T-helper 9 cell (primary cell): ENCODE measurements at places on chromosomes 5 and 9.

- no peak for DNase-seq
These were observed 190.6 kb upstream of the MSX2 start for GRCh38 chr5:174533751-174534241.

- DNase-seq, result no peak
These were observed 65.5 kb upstream of the HSPA9 start for GRCh38 chr5:138640646-138641254.

DNA sequence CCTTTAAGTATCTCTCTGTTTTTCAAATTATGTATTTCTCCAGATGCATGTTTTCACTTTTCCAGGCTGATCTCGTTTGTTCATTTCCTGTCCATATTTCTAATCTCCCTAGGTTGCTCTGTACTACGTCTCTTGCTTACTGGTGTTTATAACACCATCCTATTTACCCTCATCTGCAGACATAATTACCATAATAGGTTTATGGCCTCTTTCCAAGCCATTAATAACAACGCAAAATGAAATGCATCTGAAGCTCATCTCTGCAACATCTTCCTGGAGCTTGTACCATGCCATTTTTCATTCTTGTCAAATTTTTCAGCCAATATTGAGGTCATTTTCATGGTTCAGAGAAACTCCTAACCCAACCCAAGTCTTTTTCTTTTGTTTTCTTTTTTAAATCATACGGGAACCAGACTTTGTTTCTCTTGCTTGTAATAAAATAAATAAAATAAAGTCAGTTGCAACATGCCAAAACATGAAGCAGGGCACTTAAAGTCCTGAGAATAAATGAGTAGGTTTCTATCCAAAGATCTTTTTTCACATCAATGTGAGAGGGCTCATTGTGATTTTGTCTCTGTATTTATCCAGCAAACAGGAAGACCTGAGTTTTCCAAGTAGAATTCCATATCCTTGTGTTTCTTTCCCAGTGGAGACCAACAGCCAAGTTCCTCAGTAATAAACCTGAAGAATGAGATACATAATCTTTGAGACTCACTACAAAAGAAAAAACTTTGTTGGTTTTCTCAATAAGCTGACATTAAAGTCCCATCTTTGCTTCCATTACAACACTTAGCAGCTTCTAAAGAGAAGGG is 37.0 kb downstream of the DPYSL3 start:
- DNase-seq, result no peak

DNA sequence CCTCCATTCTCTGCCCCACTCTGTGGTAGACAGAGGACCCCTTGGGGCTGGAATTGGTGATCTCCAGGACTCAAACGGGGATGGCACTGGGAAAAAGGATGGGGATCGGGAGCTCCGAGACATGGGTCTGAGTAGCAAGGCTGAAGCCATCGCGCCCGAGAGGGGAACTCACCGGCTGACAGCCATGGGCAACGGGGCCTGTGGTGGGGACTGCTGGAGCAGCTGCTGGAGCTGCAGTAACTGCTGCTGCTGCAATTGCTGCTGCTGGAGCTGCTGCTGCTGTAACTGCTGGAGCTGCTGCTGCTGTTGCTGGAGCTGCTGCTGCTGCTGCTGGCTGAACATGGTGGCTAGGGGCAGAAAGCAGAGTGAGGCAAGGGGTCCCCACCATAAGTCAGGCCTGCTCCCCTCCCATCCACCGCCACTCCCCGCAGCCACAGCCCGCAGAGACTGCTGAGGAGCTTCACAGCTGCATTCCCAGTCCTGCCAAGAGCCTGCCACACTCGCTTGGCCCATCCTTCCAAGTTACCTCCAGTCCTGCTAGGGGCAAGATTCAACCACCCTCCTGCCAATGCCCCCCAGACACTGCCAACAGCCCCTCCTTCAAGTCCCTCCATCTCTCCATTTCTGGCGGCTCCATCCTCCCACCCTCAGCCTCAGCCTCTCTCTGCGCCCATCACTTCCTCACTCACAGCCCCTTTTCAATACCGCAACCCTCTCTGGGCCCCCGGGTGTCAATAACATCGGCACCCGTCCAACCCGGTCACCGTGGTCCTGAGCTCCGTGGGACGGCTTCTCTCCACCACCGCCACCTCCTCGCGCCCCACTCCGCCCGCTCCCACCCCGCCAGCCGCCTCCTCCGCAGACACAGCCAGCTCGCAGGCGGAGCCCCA is 611 bp downstream of the CIZ1 start:
- DNase-seq, result no peak

DNA sequence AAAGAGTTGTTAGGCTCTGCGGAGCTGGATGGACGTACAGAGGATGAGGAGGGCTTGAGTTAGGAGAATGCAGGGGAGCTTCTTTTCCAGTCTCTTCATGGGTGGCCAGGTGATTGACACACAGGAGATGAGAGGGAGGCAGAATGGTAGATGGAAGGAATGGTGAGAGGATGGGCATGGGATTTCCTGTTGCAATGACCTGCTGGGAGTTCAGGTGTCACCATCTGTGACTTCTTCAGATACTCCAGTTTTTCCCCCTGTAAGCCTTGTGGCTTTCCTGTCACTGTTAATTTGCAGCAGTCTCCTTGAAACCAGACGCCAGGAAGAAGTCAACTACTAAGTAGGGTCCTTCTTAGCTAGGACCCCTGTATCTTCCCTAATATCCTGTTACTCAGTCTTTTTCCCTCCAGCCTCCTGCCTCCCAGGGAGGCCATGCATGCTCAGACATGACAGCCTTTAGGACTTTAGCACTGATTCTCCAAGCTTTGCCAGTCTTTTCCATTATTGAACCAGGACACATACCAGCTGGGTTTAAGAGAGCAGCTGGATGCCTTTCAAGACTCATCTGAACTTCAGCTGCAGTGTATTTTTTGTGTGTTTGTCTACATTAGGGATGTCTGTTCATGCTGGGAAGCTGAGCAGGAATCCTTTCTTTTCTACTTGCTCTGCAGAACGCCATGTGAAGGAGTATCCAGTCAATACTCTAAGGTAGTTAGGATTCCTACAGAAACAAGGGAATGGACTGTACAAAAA is 67.2 kb upstream of the CD180 start:
- DNase-seq, result no peak

DNA sequence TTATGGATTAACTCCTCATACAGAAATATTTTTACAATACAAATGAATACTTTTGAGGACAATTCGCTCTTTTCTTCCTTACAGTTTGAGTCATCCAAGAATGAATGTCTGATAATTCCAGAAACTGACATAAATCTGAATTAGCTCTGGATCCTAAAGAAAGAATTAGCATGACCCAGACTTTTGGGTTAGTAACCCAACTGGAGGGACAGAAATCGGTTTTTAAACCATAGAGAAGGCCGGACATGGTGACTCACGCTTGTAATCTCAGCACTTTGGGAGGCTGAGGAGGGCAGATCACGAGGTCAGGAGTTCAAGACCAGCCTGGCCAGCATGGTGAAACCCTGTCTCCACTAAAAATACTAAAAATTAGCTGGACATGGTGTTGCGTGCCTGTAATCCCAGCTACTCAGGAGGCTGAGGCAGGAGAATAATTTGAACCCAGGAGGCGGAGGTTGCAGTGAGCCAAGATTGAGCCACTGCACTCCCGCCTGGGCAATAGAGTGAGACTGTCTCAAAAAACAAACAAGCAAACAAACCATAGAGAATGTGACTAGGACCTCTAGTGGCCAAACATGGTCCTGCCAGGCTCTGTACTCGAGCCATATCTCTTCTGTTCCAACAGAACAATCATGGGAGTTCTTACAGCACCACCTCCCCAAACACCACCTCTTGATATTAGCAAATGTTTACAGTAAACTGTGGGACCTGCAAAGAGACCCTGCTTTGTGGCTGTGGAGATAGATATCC is 44.8 kb downstream of the LURAP1L start:
- DNase-seq, result no peak

GRCh38 chr5:116225281-116225922 is 140.6 kb downstream of the COMMD10 start:
- no peak for DNase-seq

DNA sequence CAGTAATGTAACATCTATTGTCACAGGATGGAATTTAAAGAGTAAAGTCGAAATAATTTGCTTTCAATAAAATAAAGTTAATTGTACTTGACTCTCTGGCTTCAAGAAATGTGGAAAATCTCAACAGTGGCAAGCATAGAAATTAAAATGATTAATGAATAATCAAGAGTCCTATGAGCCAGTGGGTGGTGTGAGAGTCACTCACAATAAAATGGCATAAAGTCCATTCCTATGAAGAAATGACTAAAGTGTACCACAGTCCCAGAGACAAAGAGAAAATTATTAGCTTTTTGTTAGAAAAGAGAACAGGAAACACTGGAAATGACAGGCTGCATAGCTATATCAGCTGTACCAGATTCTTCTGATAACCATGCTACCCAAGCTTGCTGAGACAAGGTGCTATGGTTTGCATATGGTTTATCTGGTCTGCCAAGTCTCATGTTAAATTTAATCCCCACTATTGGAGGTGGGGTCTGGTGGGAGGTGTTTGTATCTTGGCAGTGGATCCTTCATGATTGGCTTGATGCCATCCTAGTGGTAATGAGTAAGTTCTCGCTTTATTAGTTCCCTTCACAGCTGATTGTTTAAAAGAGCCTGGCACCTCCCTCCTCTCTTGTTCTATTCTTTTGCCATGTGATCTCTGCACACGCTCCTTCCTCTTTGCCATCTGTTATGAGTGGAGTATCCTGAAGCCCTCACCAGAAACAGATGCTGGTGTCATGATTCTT is 647.7 kb upstream of the ITGA1 start:
- DNase-seq, result no peak

GRCh38 chr5:145764325-145764724 is 70.8 kb downstream of the PRELID2 start:
- no peak for DNase-seq

DNA sequence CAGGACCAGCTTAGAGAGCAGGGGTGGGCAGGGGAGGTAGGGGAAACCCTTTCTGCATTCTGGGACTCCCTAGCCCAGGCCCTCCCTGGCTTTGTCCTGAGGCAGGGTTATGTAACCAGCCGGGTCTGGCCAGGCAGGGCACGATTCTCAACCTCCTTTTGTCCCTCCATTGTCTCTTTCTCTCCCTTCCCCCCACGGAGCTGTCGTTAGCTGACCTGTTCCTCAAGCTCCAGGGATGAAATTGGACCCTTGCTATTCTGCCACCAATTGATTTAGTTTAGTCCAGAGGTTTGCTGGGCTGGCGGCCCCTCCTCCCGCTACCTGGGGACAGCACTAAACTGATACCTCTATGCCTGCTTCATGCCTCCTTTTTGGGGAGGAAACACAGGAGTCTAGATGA is 9.4 kb upstream of the NDST1 start:
- no peak for DNase-seq

- no peak for DNase-seq
These were observed 52.7 kb downstream of the ITGA1 start for GRCh38 chr5:52840277-52841050.

DNA sequence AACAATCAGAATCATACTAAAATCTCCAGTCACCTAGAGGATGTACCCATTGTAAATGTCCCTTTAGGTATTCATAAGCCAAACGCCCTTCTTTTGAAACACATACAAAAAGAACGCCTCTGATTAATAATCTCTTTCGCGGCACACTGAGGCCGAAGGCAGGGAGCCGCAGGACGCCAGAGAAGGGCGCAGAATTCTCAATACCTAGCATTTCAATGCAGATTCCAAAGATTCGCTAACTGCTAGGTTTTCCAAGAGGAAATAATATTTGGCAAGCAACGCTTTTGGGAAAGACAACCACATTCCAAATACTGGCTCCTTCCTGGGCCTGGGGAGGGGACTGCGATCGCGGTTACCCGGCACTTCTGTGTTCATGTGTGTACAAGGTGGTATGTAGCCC is 203.3 kb downstream of the MEF2C start:
- DNase-seq, result no peak

- DNase-seq, result peak; percentile 4
These were observed 156.1 kb downstream of the SNX18 start for GRCh38 chr5:54673523-54674225.

DNA sequence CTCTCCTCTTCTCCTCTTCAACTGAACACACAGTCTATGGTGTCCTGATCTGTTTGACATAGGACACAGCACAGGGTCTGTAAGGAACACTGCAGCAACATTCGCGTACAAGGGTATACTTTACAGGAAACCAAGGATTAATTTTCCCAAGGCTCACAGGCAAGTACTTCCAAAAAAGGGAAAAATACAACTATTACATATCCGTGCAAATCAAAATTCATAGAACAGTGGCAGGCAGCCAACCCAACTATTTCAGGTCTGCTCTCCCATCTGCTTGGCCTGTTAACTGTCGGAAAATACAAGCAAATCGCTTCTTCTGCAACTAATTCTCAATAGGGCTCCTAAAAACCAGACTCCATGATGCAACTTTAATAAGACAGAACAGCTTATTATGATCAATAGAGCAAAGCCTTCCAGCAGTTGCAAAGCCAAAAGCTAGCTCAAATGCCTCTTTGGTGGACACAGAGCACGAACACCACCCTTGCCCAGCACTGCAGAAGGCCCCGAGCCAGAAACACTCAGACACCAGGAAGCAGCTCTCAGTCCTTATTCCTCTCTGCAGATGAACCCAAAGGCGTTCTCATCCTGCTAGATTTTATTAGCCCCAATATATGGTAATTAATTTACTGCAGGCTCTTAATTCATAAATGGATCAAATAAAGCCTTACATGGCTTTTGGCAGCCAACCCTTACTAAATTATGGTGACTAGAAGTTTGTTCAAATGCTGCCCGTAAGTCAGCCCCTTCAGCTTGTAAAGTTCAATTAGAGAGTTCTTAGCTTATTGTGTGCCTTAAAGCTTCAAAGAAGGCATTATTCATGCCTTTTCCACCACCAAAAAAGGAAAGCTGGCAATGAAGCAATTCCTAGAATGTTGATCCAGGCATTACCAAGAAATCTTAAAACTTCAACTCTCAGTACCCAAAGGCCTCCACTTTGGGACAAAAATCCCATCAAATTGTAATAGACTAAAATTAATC is 68.8 kb downstream of the ZNF608 start:
- no peak for DNase-seq

DNA sequence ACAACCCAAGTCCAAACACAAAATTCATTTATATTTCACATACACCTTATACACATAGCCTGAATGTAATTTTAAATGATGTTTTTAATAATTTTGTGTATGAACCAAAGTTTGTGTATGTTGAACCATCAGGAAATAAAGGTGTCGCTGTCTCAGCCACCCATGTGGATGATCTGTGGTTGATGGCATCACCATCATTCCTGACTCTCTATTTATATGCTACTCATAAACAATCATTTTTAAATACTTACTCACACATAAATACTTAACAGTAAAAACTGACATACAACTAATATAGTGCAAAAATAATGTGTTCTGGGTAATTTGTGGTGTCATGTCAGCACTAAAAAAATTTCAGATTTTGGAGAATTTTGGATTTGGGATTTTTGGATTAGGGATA is 38.4 kb downstream of the SMC5 start:
- no peak for DNase-seq

- DNase-seq, result no peak
These were observed 44.5 kb downstream of the GIN1 start for GRCh38 chr5:103075442-103075841.
